ENCODE measurements at places on chromosomes 13 and 19. TPM values are rescaled to one million over a fixed set of nuclear protein-coding genes. Genes with fewer than 3 reads are reported as not detected.

- no peak for DNase-seq
Observed at GRCh38 chr13:38888309-38888708, 102.3 kb downstream of the STOML3 start.

GRCh38 chr19:11735375-11735774 lies 3.4 kb downstream of the ZNF823 start:
- DNase-seq, result no peak

DNA sequence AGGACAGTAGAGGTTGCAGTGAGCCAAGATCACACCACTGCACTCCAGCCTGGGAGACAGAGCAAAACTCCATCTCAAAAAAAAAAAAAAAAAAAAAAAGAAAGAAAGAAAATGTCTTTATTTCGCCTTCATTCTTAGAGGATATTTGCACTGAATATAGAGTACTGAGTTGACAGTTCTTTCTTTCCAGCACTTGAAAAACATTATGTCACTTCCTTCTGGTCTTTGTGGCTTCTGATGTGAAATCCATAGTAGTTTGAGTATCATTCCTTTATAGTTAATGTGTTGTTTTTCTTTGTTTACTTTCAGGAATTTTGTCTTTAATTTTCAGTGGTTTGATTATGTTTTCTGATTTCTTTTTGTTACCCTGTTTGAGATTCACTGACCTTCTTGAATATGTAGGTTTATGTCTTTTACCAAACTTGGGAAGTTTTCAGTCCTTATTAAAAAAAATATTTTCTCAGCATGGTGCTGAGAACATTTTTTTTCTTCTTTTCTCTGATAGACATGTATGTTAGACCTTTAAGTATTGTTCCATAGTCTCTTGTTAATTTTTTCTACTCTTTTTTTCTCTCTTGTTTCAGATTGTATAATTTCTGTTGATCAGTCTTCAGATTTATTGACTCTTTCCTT lies 50.1 kb downstream of the PCCA start:
- DNase-seq, result no peak

- no peak for DNase-seq
Observed at GRCh38 chr19:1810439-1811160, 1.5 kb downstream of the ATP8B3 start.

DNA sequence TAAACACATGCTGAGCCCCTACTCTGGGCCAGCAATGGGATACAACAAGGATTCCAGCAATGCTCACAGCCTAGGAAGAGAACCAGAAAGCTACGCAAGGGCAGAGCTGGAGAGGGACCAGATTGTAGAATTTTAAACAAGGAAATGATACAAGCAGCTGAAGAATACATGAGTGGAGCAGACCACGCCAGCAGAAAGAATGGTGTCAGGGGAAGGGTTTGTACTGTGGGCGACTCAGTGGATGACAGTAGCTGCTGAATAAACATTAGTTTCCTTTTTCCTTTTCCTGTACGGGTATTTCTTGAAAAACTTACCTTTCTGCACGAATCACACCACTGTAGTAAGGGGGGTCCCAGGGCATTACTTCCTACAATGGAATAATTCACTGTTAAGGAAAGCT lies 30.7 kb downstream of the MIPEP start:
- DNase-seq, result no peak

Gene ZC3H4
- 55.1 TPM for total RNA-seq

GRCh38 chr13:110256126-110256905 lies 50.6 kb downstream of the COL4A1 start:
- no peak for DNase-seq

GRCh38 chr19:29562299-29563297 lies 36.8 kb downstream of the VSTM2B start:
- no peak for DNase-seq

DNA sequence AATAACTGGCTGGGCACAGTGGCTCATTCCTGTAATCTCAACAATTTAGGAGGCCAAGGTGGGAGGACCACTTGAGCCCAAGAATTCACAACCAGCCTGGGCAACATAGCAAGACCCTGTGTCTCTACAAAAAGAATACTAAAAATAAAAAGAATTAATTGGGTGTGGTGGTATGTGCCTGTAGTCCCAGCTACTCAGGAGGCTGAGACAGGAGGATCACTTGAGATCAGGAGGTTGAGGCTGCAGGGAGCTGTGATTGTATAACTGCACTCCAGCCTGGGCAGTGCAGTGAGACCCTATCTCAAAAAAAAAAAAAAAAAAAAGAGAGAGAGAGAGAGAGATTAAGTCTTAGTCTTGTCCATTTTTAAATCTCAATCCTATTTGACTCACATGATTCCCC lies 35.6 kb upstream of the SERPINE3 start:
- no peak for DNase-seq

Gene SH3GL1
- 78.5 TPM for total RNA-seq

Gene OVOL3
- total RNA-seq, result not detected

Gene PIP5K1C
- total RNA-seq, result 58.1 TPM

GRCh38 chr19:13163609-13164342 lies 13.6 kb downstream of the IER2 start:
- DNase-seq, result peak; percentile 80
